ENCODE measurements at places on chromosomes 3 and 15. TPM values are rescaled to one million over a fixed set of nuclear protein-coding genes. Genes with fewer than 3 reads are reported as not detected.

The GATM gene
- total RNA-seq: 0.20 TPM

The FANCD2OS gene
- not detected for total RNA-seq

The CHRNA5 gene
- total RNA-seq: 0.78 TPM

The HRG gene
- not detected for total RNA-seq

The DAZL gene
- not detected for total RNA-seq

The GOLGA6L7 gene
- not detected for total RNA-seq

The CKMT1A gene
- not detected for total RNA-seq

The CATSPER2 gene
- total RNA-seq: 2.0 TPM

The SLC12A1 gene
- not detected for total RNA-seq

The CYP11A1 gene
- total RNA-seq: 0.26 TPM

The MUC4 gene
- not detected for total RNA-seq

The DPH3 gene
- 23.7 TPM for total RNA-seq

The HIGD2B gene
- not detected for total RNA-seq

The SH3GL3 gene
- 0.07 TPM for total RNA-seq

The CELF6 gene
- total RNA-seq: 0.23 TPM

The FAIM gene
- 5.8 TPM for total RNA-seq

The PLSCR4 gene
- 119 TPM for total RNA-seq

The LRRC49 gene
- total RNA-seq: 10.4 TPM

The ACAA1 gene
- 25.3 TPM for total RNA-seq

The SETD5 gene
- 63.0 TPM for total RNA-seq

The PKM gene
- total RNA-seq: 2,365 TPM

The PIK3CA gene
- total RNA-seq: 28.5 TPM

The CNTN4 gene
- total RNA-seq: not detected

The BFSP2 gene
- total RNA-seq: not detected

The GRK7 gene
- total RNA-seq: not detected

The TRH gene
- total RNA-seq: 0.20 TPM

The SNRPA1 gene
- total RNA-seq: 10.6 TPM

The MAN2C1 gene
- total RNA-seq: 113 TPM

The WDR82 gene
- total RNA-seq: 85.0 TPM

The CYP8B1 gene
- total RNA-seq: not detected

The EPHA3 gene
- 6.7 TPM for total RNA-seq

The KLHL40 gene
- total RNA-seq: not detected

The NRROS gene
- 1.0 TPM for total RNA-seq

The RGMA gene
- total RNA-seq: 1.3 TPM

The CPN2 gene
- not detected for total RNA-seq

The CPEB1 gene
- total RNA-seq: 14.1 TPM

The IL17RC gene
- 22.2 TPM for total RNA-seq

The CHP1 gene
- 73.2 TPM for total RNA-seq

The COL6A6 gene
- 0.23 TPM for total RNA-seq

The CHRNA3 gene
- total RNA-seq: not detected

The CDV3 gene
- total RNA-seq: 174 TPM

The WDR72 gene
- total RNA-seq: not detected

The PTX3 gene
- total RNA-seq: 1,136 TPM

The NXPE3 gene
- total RNA-seq: 40.8 TPM

The SSUH2 gene
- not detected for total RNA-seq

The TGM4 gene
- total RNA-seq: not detected

The GOLGA8S gene
- total RNA-seq: 0.10 TPM

The HCLS1 gene
- total RNA-seq: 0.76 TPM

The MBNL1 gene
- 346 TPM for total RNA-seq

The CTXN2 gene
- total RNA-seq: not detected

The GABRB3 gene
- 1.3 TPM for total RNA-seq
